ENCODE measurements at places on chromosomes 12 and 14. TPM values are rescaled to one million over a fixed set of nuclear protein-coding genes. Genes with fewer than 3 reads are reported as not detected.

DNA sequence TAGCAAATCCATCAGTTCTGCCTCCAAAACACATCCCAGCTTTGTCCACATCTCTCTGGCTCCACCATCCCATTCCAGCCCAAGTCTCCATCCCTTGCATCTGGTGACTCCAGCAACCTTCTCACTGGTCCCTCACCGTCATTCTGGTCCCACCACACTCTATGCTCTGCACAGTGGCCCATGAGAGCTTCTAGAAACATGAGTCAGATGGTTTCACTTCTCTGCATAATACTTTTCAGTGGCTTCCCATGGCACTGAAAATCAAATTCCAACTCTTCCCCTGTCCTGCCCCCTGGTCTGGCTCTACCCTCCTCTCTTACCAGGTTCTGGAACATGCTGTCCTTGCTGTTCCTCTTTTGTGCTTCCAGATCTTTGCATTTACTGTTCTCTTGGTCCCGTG, 17.2 kb upstream of the C12orf76 start:
- no peak overlapping the region for H3K4me3 ChIP-seq
- H3K36me3 ChIP-seq: peaks cover 1% of the 10 kb centered on the region
- no peak overlapping the region for H3K27ac ChIP-seq
- no peaks in the 10 kb centered on the region for H3K27me3 ChIP-seq
- no peaks in the 10 kb centered on the region for H3K4me1 ChIP-seq

DNA sequence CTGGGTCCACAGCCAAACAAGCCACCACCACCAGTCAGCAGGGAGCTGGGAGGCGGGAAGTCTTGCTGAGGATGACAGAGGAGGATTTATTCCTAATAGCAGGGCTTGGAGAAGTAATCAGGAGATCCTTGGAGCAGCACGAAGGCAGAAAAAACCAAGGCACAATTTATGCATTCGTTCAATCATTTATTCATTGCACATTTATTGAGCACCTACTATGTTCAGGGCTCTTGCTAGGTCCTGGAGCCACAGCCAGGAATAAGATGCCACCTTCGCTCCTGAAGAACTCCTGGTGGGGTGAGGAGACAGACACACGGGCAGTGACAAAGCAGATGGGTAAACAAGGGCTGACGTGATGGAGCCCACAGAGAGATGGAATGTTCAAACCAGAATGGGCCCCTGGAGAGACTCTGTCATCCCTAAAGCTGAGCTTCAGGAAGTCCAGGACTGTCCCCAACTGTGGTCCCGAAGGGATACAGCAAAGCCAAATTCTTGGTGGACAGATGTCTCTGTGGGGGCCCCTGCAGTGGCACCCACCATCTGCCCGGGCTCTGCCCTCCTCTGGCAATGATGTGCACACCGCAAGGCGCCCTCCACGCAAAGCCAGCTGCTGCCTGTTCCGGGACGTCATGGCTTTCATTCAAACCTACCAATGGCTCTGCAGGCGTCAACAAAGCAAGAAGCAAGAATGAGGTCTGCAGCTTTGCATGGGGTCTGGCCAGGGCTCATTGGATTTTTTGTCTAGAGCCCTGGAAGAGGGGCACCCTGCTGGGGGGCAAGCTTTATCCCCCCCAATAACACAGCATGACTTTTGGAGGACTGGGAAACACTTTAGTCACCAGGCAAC, 3.0 kb upstream of the TESC start:
- H3K4me3 ChIP-seq: no peak overlapping the region
- no peaks in the 10 kb centered on the region for H3K36me3 ChIP-seq
- peaks cover 4% of the 10 kb centered on the region for H3K27me3 ChIP-seq
- H3K27ac ChIP-seq: no peak overlapping the region

Gene SLC5A8
- not detected for total RNA-seq

- H3K4me1 ChIP-seq: no peaks in the 10 kb centered on the region
- DNase-seq: no peak
- H3K27ac ChIP-seq: no peak overlapping the region
- peaks cover 2% of the 10 kb centered on the region for H3K27me3 ChIP-seq
- no peaks in the 10 kb centered on the region for H3K36me3 ChIP-seq
- H3K4me3 ChIP-seq: no peak overlapping the region
Observed at GRCh38 chr12:69022674-69023073, 89.7 kb upstream of the CPM start.

DNA sequence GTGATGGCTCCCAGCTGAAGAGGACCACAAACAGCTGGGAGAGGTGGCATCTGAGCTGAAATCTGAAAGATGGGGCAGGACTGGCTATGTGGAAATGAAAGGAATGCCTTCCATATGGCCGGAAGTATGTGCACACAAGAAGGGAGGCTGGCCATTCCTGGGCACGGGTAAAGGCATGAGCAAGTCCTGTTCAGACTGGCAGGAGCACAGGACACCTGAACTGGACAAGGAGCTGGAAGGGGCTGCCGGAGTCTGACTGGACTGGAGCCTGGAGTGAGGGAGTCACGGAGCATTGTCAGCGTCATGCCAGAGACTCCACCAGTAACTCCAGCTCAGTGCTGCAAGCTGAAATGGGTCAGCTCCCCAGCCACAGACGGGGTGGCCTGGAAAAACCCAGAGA, 11.9 kb upstream of the TC2N start:
- no peak for DNase-seq
- no peaks in the 10 kb centered on the region for H3K27me3 ChIP-seq

- no peak overlapping the region for H3K4me3 ChIP-seq
- H3K4me1 ChIP-seq: peaks cover 5% of the 10 kb centered on the region
- no peak for DNase-seq
- peaks cover 3% of the 10 kb centered on the region for H3K36me3 ChIP-seq
Observed at GRCh38 chr12:6582196-6582595, 14.1 kb upstream of the NOP2 start.

DNA sequence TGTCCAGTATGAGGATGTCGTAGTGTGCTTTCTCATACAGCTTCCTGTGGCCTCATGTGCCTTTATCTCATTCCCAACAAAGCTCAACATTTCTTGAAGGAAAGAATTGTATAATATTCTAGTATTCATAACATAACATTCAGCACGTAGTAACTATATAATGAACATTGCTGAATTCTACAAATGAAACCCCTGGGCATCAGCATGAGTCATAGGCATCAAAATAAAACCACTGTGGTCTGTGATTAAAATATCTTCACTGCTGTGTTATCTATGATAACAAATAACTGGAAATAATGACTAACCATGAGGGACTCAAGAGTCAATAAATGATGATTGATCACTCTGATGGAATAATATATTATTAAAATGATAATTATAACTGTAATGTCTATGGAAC, 255.2 kb downstream of the EMP1 start:
- H3K27ac ChIP-seq: no peak overlapping the region
- no peak for DNase-seq
- no peaks in the 10 kb centered on the region for H3K36me3 ChIP-seq
- H3K4me1 ChIP-seq: no peaks in the 10 kb centered on the region

DNA sequence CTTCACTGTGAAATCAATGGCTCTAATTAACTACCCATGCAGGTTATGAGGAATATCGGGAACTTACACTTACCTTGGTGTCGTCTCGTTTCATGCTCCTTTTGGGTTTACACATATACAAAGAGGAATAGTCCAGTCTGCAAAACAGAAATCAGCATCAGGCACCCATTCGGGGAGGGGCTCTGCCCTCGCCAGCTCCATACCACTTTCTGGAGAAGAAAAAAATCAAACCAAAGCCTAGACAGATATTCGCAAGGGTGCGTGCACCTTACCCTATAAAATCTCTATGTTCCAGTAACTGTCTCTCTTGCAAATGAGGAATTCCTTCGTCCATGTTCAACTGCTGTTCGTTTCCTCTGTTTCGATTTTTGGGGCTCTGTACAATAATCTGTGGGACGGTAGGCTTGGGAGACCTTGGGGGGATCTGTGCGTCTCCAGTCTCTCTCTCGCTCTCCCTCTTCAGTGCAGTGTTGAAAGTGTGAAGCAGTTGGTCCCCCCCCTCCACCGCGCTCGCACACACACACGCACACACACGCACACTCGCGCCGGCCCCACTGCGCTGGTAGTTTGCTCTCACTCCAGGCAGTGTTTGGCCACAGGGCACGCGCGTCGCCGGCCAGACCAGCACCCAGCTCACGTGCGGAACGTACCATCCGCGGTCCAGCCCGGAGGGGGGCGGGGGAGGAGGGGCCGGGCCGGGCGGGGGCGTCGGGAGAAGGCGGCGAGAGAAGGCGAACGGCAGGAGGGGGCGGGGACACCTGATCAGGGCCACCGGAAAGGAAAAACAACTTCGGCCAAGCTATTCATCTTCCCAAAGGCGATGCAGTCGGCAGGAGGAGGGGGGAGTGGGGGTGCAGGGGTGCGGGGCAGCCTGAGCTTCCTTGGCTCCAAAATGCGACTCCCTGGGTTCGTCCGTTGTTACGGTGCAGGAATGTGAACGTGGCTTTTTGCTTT, at the start of gene BHLHE41:
TSS of gene BHLHE41 (minus strand) at position 592 of the 954 bp plus-strand sequence. CDS start at position 334, 258 bp downstream.
- H3K36me3 ChIP-seq: no peaks in the 10 kb centered on the region
- DNase-seq: no peak
- peaks cover 74% of the 10 kb centered on the region for H3K27me3 ChIP-seq
- H3K4me1 ChIP-seq: peaks cover 39% of the 10 kb centered on the region

Gene KCNA5
- total RNA-seq: not detected

DNA sequence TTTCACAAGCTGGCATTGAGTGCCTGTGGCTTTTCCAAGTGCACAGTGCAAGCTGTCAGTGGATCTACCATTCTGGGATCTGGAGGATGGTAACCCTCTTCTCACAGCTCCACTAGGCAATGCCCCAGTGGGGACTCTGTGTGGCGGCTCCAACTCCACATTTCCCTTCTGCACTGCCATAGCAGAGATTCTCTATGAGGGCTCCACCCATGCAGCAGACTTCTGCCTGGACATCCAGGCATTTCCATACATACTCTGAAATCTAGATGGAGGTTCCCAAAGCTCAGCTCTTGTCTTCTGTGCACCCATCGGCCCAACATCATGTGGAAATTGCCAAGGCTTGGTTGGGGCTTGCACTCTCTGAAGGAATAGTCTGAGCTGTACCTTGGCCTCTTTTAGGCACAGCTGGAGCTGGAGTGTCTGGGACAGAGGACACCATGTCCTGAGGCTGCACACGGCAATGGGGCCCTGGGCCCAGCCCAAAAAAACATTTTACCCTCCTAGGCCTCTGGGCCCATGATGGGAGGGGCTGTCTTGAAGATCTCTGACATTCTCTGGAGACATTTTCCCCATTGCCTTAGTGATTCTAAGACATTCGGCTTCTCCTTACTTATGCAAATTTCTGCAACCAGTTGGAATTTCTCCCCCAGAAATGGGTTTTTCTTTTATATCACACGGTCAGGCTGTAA, 313.3 kb upstream of the SFSWAP start:
- peaks cover 8% of the 10 kb centered on the region for H3K36me3 ChIP-seq
- H3K4me3 ChIP-seq: no peak overlapping the region
- no peak overlapping the region for H3K27ac ChIP-seq
- H3K27me3 ChIP-seq: peaks cover 3% of the 10 kb centered on the region
- H3K4me1 ChIP-seq: no peaks in the 10 kb centered on the region

Gene B4GALNT3
- 0.34 TPM for total RNA-seq

GRCh38 chr12:14390870-14391530, 25.5 kb downstream of the ATF7IP start:
- DNase-seq: no peak
- peak overlapping the region; percentile 72 for H3K4me3 ChIP-seq
- no peaks in the 10 kb centered on the region for H3K27me3 ChIP-seq

- H3K27ac ChIP-seq: no peak overlapping the region
- H3K36me3 ChIP-seq: peaks cover 18% of the 10 kb centered on the region
- DNase-seq: no peak
Observed at GRCh38 chr14:55867311-55867710, 250.9 kb upstream of the PELI2 start.

Gene TAS2R10
- 1.3 TPM for total RNA-seq

DNA sequence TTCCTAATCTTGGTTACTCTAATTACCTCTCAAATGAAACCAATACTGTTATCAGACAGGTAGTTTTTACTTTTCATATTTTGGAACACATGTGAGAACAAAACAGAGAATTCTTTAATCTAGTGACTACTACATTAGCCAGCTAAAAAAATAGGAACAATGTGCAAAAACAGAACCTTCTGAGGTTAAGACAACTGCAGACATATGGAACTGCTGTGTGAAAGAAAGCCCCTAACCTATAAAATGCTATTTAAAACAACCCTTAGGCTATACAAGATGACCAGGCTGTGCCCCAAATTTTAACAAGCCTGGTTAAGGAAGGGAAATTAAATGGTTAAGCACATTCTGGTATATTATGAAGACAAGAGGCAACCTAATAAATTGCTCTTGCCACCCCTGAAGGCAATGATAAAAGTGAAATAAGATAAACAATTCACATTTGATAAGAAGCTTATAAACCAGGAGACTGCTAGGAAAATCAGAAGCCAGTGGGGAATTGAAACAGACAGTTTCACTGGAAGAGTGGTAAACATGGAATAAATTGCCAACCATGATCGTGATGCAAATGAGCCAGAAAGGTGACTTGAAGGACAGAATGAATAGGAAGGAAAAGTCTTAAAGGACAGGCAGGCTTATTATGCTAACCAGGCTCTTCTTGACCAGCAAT, 7.4 kb downstream of the GTSF1 start:
- H3K4me1 ChIP-seq: no peaks in the 10 kb centered on the region
- H3K27me3 ChIP-seq: no peaks in the 10 kb centered on the region
- H3K27ac ChIP-seq: no peak overlapping the region
- DNase-seq: no peak
- no peak overlapping the region for H3K4me3 ChIP-seq

DNA sequence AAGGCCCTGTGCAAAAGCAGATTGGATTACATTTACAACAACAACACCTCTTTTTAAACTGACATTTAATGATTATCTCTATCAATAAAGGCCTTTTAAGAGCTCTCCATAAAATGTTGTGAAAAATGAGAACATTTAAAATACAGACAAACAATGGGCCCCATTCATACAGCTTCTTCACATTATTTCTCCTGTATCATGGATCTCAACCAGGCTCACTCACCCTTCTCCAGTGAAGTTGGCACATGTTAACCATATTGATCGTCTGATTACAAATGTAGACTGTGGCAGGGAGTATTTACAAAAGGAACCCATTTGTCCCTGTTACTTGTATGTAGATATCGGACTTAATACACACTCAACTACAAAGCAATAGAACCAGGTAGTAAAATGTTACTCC, 220.2 kb upstream of the BTG1 start:
- H3K27ac ChIP-seq: no peak overlapping the region
- H3K36me3 ChIP-seq: no peaks in the 10 kb centered on the region
- no peaks in the 10 kb centered on the region for H3K27me3 ChIP-seq
- no peak for DNase-seq
- H3K4me1 ChIP-seq: peaks cover 54% of the 10 kb centered on the region
- H3K4me3 ChIP-seq: no peak overlapping the region

Gene PRB2
- total RNA-seq: not detected

DNA sequence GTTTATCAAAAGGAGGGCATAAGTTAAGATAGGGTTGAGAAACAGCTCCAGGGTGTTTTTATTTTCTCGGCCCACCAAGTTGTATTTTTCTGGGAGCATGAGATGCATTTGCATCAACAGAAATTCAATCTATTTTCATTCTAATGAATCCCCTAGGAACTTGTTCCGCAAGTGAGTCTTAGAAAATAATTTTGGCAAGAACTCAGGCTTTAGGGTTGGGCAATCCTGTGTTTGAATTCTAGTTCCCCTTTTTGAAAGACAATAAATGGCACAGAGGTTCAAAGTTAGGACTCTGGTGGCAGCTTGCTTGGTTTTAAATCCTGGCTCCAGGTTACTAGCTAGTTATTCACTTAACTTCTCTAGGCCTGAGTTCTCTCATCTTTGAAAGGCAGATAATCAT, 23.7 kb downstream of the SLC5A8 start:
- H3K4me1 ChIP-seq: no peaks in the 10 kb centered on the region
- H3K4me3 ChIP-seq: no peak overlapping the region
- H3K27ac ChIP-seq: no peak overlapping the region
- no peaks in the 10 kb centered on the region for H3K36me3 ChIP-seq
- no peak for DNase-seq

Gene MYH7
- total RNA-seq: not detected

- peaks cover 15% of the 10 kb centered on the region for H3K36me3 ChIP-seq
- H3K27ac ChIP-seq: no peak overlapping the region
- no peaks in the 10 kb centered on the region for H3K27me3 ChIP-seq
Observed at GRCh38 chr12:104309446-104309993, 6.0 kb downstream of the EID3 start.

Measured in naive thymus-derived CD8-positive, alpha-beta T cell (primary cell).